ENCODE measurements at places on chromosomes 13 and 19.

- no peak for DNase-seq
Measured at GRCh38 chr13:109205315-109205714, 575.9 kb downstream of the MYO16 start.

DNA sequence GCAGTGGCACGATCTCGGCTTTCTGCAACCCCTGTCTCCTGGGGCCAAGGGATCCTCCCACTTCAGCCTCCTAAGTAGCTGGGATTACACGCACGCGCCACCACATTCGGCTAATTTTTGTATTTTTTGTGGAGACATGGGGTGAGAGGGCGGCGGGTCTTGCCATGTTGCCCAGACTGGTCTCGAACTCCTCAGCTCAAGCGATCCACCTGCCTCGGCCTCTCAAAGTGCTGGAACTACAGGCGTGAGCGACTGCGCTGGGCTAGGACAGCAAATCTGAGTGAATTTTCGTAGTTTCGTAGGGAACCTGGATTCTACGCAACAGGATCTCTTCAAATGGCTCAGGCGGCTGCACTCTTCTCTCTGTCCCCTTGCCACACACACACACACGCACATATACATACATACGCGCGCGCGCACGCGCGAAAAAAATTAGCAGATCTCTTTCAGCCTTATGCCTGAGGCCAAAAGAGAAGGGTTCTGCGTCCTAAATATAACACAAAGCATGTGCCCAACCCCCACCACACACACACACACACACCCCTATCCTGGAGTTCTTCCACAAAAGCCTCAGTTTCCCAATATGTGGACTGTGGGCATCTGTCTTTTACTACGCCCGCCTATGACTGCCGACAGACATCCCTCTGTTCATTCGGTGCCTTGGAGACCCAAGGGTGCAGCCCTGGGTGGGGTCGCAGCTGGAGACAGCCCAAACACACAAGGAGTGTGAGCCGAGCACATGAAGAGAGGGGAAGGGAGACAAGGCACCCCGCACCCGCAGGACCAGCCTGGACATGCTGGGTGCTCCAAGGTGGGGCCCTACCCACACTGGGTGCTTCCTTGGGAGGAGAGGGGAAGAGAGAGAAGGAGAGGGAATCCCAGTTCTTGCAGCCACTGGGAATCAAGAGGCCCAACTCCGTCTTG is 616 bp downstream of the PINLYP start:
- no peak for DNase-seq

GRCh38 chr19:18593367-18594095 is 4.9 kb downstream of the REX1BD start:
- DNase-seq = no peak

DNA sequence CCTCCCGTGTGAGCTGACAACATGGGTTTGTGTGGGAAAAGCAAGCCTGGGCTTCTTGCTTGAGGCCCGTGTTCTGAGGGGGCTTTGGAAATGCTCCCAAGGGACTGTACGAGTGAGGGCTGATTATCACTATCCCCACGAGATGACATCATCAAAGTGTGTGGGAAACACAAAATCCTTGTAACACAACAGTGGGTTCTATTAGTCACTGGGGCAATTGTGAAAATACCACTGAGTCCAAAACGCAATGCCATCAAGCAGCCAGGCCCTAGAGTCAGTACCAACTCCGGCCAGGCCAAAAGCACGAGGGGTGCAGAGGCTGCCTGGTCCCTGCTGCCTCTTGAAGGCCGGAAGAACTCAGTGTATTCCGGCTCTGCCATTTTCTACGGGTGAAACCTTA is 29.6 kb downstream of the CAPS start:
- peak; percentile 64 for DNase-seq

GRCh38 chr13:92500192-92500591 is 726.4 kb upstream of the GPC6 start:
- no peak for DNase-seq

DNA sequence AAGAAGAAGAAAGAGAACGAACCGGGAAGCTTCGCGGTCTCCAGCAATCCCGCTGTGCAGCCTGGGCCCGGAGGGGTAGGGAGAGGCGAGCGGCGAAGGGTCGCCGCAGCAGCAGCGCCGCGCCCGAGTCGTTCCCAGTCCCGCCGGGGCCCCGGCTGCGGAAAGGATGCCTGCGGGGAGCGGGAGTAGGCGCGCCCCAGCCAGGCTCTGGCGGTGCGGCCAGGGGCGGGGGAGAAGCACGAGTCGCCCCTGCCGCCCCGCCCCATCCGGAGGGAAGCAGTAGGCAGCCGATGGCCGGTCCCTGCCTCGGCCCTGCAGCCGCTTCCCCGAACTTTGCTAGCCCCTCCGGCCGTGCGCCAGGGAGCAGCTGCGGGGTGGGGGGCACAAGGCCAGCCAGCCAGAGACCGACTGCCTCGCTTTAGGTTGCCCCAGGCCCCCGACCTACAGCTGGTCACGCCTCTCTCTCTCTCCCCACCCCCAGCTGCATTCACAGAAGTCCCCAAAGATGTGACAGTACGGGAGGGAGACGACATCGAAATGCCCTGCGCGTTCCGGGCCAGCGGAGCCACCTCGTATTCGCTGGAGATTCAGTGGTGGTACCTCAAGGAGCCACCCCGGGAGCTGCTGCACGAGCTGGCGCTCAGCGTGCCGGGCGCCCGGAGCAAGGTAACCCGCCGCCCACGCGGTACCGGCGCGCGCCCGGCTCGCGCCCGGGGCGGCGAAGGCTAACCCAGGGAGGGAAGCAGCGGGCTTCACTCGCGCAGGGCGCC is 1.1 kb downstream of the VSTM2B start:
- no peak for DNase-seq

DNA sequence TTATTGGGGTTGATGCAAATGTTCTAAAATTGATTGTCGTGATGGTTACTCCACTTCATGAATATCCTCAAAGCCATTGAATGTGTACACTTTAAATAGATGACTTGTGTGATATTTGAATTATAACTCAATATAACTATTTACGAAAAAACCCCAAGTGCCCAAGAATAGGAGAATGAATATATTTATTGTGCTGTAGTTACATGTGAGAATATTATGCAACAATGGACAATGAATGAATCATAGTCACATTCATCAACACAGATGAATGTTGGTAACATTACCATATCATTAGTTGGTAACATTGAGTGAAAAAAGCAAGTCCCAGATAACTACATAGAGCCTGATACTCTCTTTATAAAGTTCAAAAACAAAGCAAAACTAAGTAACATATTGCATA is 127.8 kb upstream of the UBL3 start:
- peak; percentile 5 for DNase-seq

DNA sequence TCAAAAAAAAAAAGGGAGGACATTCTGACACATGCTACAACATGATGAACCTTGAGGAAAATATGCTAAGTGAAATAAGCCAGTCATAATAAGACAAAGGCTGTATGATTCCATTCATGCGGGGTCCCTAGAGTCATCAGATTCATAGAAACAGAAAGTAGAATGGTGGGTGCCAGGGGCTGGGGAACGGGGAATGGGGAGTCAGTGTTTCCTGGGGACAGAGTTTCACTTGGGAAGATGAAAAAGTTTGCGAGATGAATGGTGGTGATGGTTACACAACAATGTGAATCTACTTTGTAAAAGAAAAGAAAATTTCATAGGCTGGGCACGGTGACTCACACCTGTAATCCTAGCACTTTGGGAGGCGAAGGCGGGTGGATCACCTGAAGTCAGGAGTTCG is 6.1 kb upstream of the CLEC4G start:
- DNase-seq = no peak

- DNase-seq = peak; percentile 67
Measured at GRCh38 chr19:19531951-19532805, 3.5 kb downstream of the YJEFN3 start.

DNA sequence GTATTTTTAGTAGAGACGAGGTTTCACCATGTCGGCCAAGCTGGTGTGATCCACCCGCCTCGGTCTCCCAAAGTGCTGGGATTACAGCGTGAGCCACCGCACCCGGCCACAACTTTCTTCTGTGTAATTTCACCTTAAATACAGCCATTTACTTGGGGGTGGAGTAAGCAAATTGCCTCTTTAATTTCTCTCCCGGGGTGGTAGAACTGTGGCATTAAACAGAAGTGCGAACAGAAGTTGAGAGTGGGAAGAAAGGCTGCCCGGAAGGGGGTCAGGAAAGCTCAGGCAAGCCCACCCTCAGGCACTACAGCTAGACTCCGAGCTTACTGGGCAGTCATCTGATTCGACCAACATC is 475 bp upstream of the DNAJC15 start:
- no peak for DNase-seq

DNA sequence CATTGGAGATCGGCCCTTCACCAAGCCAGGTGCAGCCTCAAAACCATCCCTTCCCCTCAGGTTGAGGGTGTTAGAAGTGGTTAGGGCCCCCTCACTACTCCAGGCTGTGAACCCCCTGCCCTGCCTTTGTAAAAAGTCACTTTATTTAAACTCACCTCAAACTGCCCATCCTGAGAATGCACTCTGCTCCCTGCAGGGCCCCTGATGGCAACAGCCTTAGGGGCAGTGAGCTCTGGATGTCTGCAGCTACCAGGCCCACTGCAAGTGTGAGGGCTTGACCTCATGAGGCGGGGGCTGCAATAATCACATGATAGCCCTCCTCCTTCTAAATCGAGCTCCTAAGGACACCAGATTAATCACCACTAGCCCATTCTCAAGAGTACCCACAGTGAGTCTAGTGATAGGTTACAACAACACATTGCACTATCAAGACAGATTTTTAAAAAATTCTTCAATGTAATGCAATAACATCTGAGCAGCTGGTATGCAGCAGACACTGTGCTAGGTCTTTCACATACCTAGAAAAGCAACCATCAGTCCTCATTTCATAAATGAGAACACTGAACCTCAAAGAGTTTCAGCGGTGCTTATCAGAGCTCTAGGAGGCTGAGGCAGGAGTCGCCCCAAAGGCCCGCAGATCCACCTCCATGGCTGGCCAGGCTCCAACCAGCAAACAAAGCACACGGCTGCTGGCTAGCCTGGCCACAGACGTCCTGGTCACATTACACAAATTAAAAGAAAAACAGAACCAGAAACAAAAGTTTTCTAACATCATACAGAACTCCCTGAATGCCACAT is 26.0 kb downstream of the SLC7A1 start:
- no peak for DNase-seq

- peak; percentile 67 for DNase-seq
Measured at GRCh38 chr19:35044317-35045117, 3.0 kb downstream of the HPN start.

- DNase-seq = no peak
Measured at GRCh38 chr13:30338331-30338851, 31.0 kb upstream of the KATNAL1 start.

- DNase-seq = no peak
Measured at GRCh38 chr19:14814982-14815652, 19.9 kb downstream of the OR7A5 start.

- peak; percentile 51 for DNase-seq
Measured at GRCh38 chr13:29707876-29708543, 112.5 kb upstream of the SLC7A1 start.

GRCh38 chr19:13757805-13758772 is 6.2 kb upstream of the MRI1 start:
- DNase-seq = no peak

GRCh38 chr13:99724633-99725517 is 223.6 kb downstream of the TM9SF2 start:
- DNase-seq = no peak

DNA sequence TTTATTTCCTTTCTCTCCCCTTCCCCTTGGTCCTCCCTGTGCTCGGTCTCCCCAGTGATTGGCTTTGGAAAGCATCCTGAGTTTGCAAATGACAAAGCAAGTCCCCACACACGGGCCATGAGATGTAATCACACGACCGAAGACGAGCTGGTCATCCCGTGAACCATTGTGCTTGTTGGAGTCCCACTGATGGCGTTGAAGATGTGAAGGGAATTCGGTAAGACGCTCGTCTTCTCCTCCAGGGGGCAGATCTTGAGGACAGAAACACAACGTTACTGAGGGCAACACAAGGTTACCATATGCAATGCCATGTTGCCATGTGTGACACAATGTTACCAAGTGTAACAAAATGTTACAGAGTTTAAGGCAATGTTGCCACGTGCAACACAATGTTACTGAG is 42.0 kb upstream of the SLC15A1 start:
- DNase-seq = no peak

GRCh38 chr19:8697671-8698432 is 743 bp downstream of the ACTL9 start:
- DNase-seq = no peak

GRCh38 chr19:383040-383439 is 25.9 kb downstream of the C2CD4C start:
- DNase-seq = no peak

- no peak for DNase-seq
Measured at GRCh38 chr13:53079691-53080090, 51.1 kb downstream of the OLFM4 start.

DNA sequence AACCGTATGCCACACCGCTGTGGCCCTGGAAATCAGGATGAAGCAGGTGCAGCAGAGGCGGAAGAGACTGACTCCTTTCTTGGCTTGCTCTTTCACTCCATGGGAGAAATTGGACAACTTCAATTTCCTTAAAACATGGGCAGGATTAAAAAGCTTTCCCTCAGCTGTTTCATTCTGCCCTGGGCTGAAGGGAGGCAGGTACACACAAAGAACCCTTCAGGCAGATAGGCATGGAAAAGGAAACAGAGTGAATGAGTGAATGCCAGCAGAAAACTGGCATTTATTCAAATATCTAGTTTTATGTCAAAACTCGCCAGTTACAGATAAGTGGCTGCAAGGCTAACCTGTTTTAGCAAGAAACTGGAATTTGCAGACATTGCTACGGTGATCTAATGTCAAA is 71.0 kb upstream of the SLC15A1 start:
- DNase-seq = no peak

GRCh38 chr19:9566729-9567128 is 17.6 kb downstream of the ZNF121 start:
- DNase-seq = no peak

DNA sequence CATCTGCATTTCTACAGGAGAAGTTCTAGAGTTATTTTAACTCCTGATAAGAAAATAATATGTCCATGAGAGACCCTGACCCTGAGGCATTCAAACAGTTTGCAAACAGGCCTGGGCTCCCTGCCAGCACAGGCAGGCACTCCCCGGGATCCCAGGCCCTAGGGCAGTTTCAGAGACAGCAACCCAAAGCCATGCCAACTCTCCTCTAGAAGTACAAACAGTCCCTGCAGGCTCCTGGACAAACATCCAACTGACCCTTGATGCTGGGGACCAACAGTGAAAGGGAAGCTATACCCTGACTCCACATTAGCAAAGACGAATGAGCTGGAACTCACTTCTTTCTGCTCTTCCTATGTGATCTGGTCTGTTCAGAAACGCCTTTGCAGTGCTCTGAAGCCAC is 44.8 kb downstream of the CCDC70 start:
- DNase-seq = no peak

- DNase-seq = no peak
Measured at GRCh38 chr19:30162718-30163117, 209.5 kb upstream of the ZNF536 start.

GRCh38 chr13:43074824-43075510 is 51.6 kb downstream of the DNAJC15 start:
- no peak for DNase-seq

- peak; percentile 95 for DNase-seq
Measured at GRCh38 chr13:59112221-59112718, 1051.5 kb downstream of the DIAPH3 start.

Measured in cardiac fibroblast (primary cell).